ENCODE measurements at places on chromosomes 16 and 17. TPM values are rescaled to one million over a fixed set of nuclear protein-coding genes. Genes with fewer than 3 reads are reported as not detected.

DNA sequence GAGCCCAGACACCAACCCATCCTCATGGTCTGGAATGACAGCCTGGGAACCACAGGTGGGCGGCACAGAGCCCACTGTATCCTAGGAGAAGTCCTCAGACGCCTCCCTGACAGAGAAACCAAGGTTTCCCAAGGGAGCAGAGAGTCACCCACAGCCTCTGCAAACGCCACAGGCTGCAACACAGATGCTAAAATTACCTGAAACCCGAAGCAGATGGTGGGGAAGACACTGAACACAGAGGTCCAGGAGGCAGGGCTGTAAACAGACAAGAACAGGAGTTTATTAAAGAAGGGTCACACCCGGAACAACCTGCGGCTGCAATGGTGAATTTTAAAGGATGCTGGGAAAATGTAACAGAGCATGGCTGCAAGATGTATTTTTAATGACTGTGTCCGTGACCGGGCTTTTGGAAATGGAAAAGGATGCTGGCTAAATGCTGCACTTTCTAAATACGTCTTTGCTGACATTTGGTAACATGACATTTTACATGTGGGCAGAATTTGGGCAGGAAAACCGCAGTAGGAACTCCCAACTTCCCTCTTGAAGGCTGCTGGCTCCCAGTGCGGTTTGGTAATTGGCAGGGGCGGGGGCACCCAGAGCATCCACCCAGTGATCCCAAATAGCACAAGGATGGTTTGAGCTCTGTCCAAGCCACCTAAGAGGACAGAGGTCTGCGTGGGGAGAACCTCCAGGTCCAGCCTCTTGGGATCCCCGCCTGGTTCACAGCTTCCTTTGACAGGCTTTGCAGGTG lies 13.1 kb downstream of the SLC38A8 start:
- H3K4me3 ChIP-seq: no peak overlapping the region

DNA sequence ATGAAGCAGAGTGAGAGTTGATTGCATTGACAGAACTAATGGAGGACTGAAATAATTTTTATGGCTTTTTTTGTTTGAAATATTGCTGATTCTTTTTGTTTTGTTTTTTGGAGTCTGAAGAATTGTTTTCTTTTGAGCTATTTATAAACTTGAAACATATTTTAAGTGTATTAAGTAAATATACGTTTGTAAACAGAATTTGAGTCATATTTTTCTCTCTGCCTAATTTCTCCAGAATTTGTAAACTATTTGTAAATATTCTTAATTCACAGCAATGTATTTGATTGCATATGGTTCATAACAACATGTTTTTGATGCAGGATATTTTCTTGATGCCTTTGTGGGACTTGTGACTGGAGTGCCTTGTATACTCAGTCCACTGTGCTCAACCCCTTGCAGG lies 50.7 kb downstream of the SLFN11 start:
- DNase-seq: no peak
- H3K4me1 ChIP-seq: no peaks in the 10 kb centered on the region
- no peaks in the 10 kb centered on the region for H3K36me3 ChIP-seq
- no peaks in the 10 kb centered on the region for H3K27me3 ChIP-seq
- H3K27ac ChIP-seq: no peak overlapping the region

The PIRT gene
- not detected for total RNA-seq

DNA sequence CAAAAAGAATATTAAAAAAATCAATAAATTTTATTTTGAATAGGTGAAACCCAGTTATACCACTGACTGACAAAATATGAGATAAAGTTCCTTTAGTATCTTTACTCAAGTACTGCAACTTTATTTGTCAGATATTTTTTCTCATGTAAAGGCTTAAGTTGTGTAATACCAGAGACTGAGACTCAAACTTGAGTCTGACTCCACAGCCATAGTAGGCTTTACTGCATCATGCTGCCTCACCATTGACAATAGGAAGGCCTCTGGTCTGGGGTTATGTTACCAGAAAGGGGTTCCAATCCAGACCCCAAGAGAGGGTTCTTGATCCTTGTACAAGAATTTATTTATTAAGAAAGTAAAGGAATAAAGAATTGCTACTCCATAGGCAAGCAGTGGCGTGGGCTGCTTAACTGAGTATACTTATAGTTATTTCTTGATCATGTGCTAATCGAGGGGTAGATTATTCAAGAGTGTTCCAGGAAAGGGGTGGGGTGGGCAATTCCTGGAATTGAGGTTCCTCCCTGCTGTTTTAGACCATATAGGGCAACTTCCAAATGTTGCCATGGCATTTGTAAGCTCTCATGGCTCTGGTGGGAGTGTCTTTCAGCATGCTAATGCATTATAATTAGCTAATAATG lies 187.4 kb upstream of the WSB1 start:
- no peaks in the 10 kb centered on the region for H3K27me3 ChIP-seq
- no peaks in the 10 kb centered on the region for H3K4me1 ChIP-seq
- DNase-seq: no peak
- H3K27ac ChIP-seq: no peak overlapping the region

DNA sequence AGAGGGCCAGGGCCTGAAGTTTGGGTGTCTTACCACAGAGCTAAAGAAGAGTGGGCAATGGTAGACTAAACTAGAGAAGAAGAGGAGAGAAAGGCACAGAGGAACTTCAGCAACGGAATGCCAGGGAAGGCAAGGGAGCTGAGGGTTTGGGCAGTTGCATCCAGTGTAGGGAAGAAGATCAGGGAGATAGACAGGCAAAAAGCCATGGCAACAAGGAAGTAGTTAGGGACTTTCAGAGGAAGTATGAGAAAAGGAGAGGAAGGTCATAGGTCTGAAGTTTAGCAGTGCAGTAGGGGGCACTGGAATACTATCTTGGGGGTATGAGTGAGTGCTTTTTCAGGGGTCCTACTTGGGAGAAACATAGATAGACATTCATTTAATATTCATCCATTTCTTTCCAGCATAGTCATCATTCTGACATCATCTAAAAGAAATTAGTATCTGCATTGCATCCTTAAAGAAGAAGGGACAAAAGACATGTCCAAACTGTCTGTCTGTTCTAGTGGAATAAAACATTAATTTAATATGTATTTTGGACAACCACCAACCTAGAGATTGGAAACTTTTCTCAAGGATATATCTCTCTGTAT lies 2.2 kb upstream of the NF1 start:
- no peak for DNase-seq
- H3K36me3 ChIP-seq: no peaks in the 10 kb centered on the region
- H3K27ac ChIP-seq: no peak overlapping the region
- H3K4me1 ChIP-seq: peaks cover 13% of the 10 kb centered on the region

The KRTAP2-1 gene
- total RNA-seq: not detected

DNA sequence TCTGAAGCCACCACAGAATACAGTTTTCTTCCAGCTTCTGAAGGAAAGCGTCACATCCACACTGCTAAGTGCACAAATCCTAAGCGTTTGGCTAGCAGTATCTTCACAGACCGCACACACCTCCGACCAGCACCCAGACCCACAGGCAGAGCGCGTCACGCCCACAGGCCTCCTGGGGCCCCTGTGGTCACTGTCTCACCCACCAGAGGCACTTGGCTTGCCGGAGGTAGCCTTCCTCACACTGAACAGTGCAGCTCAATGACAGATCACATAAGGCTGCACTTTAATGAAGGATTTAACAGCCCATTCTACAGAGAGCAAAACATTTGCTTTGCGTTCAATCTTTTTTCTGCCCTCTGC lies 21.2 kb downstream of the SPHK1 start:
- no peak overlapping the region for H3K4me3 ChIP-seq
- H3K36me3 ChIP-seq: no peaks in the 10 kb centered on the region
- DNase-seq: no peak
- no peaks in the 10 kb centered on the region for H3K27me3 ChIP-seq
- no peak overlapping the region for H3K27ac ChIP-seq

DNA sequence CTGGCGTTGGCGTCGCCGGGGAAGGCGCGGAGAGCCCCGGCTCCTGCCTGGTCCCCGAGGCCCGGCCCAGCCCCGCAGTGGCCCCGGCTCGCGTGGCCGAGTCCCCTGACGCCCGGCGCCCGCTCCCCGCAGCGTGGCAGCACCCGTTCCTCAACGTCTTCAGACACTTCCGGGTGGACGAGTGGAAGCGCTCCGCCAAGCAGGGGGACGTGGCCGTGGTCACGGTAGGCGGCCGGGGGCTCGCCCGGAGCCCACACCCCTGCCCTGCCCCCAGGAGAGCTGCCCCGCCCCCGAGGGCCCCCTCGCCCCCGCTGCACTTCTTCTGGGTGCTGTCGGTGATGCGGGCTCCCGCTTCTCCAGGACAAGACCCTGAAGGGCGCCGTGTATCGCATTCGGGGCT lies 466 bp downstream of the WDR90 start:
- no peaks in the 10 kb centered on the region for H3K27me3 ChIP-seq
- H3K4me3 ChIP-seq: peak overlapping the region; percentile 38
- peaks cover 26% of the 10 kb centered on the region for H3K4me1 ChIP-seq

The SEPTIN12 gene
- not detected for total RNA-seq

GRCh38 chr16:89534252-89534756 lies 26.1 kb downstream of the SPG7 start:
- no peak for DNase-seq
- H3K27ac ChIP-seq: peak overlapping the region; percentile 49
- H3K27me3 ChIP-seq: no peaks in the 10 kb centered on the region
- H3K4me1 ChIP-seq: peaks cover 21% of the 10 kb centered on the region
- no peak overlapping the region for H3K4me3 ChIP-seq
